ENCODE measurements at places on chromosomes 6 and 20.

- no peak for DNase-seq
Measured at GRCh38 chr20:59608871-59609270, 4.5 kb downstream of the PHACTR3 start.

- DNase-seq: no peak
Measured at GRCh38 chr20:4932061-4932460, 69.2 kb downstream of the SLC23A2 start.

GRCh38 chr6:1143655-1144054 is 168.2 kb upstream of the FOXQ1 start:
- DNase-seq: no peak

DNA sequence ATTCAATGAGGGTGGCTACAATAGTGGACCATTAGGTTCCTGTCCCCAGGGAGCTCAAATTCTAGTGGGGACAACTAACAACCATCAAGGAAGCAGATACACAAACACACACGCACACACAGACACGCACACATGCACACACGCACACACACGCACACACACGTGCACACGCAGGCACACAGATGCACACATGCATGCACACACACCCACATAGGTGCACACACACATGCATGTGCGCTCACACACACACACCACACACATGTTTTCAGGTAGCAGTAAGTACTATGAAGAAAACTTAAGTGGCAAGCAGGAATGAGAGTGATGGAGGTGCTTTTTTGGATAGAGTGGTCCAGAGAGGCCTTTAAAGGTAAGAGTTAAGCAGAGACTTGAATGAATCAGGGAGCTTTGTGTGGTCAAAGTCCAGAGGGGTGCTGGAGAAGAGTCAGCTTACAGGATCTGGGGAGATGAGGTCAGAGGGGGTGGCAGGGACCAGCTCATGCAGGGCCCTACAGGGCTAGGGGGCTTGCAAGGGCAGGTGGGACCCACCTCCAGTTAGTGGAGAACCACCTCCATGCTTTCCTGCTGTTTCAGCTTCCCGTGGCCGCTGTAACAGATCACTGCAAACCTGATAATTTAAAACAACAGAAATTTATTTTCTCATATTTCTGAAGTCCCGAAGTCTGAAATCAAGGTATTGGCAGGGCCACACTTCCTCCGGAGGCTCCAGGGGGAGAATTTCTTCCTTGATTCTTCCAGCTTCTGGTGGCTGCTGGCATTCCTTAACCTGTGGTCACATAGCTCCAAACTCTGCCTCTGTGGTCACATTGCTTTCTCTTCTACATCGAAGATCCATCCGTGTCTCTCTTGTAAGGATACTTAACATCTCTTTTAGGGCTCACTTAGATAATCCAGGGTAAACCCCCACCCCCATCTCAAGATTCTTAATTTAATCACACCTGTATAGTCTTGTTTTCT is 6.9 kb upstream of the NSFL1C start:
- DNase-seq: no peak

- no peak for DNase-seq
Measured at GRCh38 chr20:32495949-32496348, 89.2 kb downstream of the NOL4L start.

DNA sequence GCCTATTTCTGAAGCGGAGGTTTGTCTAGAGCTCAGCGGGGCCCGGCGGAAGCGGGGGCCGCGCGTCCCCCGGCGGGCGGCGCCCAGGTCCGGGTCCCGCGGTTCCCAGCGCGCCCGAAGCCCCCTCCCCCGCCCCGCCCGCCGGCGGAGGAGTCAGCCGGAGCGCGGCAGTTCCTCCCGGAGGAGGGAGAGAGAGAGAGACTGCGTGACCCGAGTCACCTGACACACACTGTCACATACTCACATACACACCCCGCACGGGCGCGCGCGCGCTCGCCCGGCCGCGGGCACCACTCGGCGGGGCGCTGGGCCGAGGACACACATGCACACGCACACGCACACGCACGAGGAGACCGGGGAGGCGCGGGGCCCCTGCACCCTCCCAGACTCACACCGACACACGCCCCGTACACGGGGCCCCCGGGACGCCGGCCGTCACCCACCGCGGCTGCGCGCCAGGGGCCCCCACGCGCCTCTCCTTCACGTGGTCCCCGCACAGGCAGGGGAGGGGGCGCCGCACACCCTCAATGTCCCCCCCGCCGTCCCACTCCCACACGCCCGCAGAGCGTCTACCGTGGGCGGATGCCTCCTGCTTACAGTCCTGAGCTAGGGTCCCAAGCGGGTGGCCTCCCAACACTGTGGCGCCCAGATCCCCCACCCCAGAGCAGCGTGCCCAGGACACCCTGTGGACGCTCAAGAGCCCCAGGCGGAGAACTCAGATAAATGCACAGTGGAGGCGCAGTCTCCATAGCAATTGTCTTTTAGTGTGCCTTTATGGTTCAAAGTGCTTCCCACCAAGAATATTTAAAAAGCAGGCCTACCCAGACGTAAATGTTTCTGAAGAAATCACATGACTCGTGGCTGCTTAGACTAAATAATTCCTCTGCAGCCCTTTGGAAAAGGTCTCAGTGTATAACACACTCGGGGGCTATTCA is at the start of gene RRAGD:
Gene RRAGD (minus strand): TSS at position 203 of the 935 bp plus-strand sequence. CDS start 280 bp downstream, outside the sequence.
- DNase-seq: peak; percentile 19

DNA sequence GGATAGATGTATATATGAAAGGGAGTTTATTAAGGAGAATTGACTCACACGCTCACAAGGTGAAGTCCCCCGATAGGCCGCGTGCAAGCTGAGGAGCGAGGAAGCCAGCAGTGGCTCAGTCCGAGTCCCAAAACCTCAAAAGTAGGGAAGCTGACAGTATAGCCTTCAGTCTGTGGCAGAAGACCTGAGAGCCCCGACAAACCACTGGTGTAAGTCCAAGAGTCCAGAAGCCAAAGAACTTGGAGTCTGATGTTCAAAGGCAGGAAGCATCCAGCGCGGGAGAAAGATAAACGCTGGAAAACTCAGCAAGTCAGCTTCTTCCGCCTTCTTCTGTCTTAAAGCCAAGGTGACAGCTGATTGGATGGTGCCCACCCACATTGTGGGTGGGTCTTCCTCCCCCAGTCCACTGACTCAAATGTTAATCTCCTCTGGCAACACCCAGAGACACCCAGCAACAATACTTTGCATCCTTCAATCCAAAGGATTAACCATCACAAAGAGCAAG is 102.6 kb upstream of the GJE1 start:
- DNase-seq: no peak

DNA sequence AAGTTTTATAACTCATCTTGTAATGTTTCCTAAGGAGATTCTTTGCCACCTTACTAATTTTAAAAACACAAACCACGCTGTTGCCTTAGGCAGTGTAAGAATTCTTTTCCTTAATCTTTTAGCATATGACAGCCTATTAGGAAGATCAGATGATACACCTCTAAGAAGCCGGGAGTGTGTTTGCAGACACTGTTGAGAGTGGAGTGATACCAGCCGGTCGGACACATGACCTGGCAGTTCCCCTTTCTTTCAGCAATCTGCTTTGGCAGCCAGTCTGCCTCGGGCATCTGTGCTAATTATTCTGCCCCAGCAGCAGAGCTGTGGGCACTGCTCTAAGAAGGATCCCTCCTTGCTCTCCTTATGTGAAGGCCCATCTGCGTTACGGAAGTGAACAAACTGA is 50.9 kb downstream of the PLCB4 start:
- DNase-seq: no peak

- DNase-seq: no peak
Measured at GRCh38 chr6:1212919-1213318, 99.0 kb upstream of the FOXQ1 start.

DNA sequence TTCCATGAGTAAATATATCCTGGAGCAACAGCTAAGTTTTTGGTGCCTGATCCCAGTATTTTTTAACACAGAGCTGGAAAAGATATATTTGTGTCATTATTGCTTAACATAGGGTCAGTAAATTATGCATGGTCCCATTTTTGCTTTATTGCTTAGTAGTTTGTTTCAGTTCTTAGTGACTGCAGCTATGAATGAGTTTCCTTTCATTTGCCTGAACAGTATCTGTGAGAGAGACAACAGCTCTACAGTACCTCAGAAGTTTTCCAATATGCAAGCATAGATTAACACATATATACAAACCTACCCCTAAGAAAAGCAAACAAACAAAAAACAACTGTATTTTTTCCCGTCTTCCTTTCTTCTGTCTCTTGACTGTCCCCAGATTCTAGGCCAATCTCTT is 160.3 kb downstream of the MEI4 start:
- DNase-seq: no peak

- no peak for DNase-seq
Measured at GRCh38 chr6:129393654-129394053, 316.3 kb downstream of the ARHGAP18 start.

DNA sequence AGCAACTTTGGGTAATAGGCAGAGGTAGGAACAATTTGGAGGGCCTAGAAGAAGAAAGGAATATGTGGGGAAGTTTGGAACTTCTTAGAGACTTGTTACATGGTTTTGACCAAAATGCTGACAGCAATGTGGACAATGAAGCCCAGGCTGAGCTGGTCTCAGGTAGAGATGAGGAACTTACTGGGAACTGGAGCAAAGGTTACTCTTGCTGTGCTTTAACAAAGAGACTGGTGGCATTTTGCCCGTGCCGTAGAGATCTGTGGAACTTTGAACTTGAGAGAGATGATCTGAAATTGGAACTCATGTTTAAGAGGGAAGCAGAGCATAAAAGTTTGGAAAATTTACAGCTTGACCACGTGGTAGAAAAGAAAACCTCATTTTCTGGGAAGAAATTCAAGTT is 28.3 kb upstream of the TMEM200A start:
- DNase-seq: no peak

GRCh38 chr6:21565431-21565830 is 28.1 kb upstream of the SOX4 start:
- DNase-seq: no peak

- DNase-seq: no peak
Measured at GRCh38 chr6:45512717-45513116, 135.0 kb upstream of the SUPT3H start.

- no peak for DNase-seq
Measured at GRCh38 chr6:83125425-83125824, 58.0 kb downstream of the DOP1A start.

GRCh38 chr6:166005944-166006899 is 161.4 kb downstream of the TBXT start:
- DNase-seq: peak; percentile 60

DNA sequence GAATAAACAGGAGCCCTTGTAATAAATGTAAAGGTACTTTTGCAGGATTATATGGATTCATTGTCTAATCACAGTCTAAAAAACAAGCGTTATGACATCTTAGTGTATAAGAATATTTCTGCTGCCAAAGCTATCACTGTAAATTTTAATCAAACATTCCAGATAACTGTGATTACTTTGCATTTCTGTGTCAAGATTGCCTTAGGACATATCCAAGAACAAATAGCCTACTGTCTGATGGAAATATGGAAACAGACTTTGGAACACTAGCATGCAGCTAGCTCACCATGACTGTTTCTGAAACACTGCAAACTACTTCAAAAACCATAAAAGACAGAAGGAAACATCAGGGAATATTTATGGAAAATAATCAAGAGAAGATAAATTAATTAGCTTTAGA is 248.7 kb upstream of the ASCC3 start:
- no peak for DNase-seq

Data from NCI-H748 treated with DMSO at 0.1 percent for 48 hours (cell line).